Hepatic stellate cell (primary cell): ENCODE measurements at places on chromosomes 16 and 17.

DNA sequence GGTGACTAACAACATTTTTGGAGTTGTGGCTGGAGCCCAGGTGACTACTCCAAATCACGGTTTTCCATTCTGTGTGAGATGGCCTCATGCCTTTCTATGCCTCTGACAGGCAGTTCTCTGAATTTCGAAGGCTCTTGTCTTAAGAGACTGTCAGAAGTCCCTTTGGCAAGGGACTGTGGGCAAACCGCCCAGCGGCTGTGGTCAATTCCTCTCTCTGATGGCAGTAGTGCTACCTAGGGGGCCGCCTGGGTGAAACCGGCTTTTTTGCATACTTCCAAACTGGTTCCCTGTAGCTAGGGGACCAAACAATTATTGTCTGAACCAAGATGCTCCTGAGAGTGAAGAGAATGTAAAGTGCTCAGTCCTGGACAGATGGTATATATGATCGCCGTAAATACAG lies 86.3 kb downstream of the SDR42E1 start:
- DNase-seq = no peak

GRCh38 chr17:55341432-55341831 lies 76.7 kb downstream of the HLF start:
- DNase-seq = no peak

DNA sequence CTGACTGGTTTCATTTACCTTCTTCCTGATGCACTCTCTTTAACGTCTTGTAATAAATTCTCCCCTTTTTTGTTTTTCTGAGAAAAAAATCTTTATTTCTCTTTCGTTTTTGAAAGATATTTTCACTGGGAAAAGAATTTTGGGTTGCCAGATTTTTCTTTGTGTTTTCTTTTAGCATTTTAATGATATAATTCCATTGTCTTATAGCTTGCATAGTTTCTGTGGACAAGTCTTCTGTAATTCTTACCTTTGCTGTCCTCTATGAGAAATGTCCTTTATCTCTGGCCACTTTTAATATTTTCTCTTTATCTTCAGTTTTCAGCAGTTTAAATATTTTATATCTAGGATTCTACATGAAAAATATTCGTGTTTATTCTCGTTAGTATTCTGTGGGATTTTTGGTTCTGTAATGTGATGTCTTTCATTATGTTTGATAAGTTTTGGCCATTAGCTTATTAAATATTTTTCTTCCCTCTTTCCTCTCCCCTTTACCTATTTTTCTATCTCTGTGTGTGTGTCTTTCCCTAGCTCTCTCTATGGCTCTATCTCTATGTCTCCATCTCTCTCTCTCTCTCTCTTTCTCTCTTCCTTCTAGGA lies 236.5 kb downstream of the C16orf95 start:
- DNase-seq = no peak

- DNase-seq = no peak
These were observed 40.7 kb upstream of the SLC6A2 start for GRCh38 chr16:55615071-55615470.

- DNase-seq = no peak
These were observed 2.2 kb downstream of the RAB26 start for GRCh38 chr16:2150418-2151187.

- no peak for DNase-seq
These were observed 146.5 kb downstream of the RGS9 start for GRCh38 chr17:65283704-65284103.

GRCh38 chr17:73564843-73565242 lies 79.4 kb downstream of the SDK2 start:
- no peak for DNase-seq

DNA sequence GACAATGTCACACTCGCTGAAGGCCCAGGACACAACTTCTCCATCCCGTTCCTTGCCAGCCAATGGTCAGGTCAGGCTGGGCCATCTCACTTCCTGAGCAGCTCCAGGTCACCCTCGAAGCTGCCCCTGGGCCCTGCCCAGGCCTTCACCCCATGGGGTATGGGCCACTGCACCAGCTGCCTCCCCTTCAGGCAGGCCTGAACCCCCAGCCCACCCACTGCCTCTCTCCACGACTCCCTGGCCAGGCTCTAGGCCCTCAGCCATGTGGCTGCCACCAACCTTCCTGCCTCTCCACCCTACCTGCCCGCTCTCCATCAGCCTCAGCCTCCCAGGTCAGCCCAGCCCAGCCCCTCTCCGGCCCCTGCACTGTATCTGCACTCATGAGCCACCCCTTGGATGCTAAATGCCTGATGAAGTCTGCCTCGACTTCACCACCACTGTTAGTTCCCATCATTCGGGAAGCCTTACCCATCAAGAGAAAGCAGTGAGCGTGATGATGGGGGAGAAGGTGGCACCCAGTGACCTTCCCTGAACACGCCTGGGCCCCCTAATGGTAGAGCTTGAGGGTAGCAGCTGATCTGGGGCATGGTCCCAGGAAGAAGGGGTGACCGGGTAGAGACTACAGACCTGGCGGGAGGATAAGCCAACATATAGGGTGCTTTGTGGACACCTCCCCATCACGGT lies 30.9 kb upstream of the C16orf95 start:
- no peak for DNase-seq

GRCh38 chr16:22788193-22788530 lies 25.8 kb upstream of the HS3ST2 start:
- no peak for DNase-seq

DNA sequence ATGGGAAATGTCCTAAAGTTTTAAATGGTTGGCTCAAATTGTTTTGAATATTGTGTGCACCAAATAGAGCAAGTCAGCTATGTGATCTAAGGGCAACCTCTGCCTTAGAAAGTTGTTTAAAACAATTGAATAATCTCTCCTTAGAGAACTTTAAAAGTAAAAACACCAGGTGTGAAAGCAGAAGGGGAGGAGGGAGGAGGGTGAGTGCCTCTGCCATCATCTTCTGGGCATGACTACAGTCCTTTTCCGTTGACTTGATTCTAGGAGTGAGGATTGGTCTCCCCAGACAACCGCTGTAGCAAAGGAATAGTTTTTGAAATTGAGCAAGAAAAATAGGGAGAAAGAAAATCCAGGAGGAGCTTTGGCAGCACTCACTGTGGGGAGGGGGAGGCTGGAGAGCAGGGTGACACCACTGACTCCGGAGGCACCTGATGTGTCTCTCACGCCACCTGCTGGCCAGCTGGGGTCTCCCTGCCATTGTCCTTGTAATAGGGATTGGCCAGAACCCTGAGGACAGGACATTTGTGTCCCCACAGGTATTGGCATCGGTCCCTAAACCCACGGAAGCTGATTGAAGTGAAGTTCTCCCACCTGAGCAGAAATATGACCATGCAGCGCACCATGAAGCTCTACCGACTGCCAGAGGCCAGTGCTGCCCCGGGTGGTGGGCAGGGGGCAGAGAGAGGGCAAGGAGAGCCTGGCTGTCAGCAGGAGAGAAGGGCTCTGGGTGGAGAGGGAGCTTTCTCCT lies 33.3 kb downstream of the PLCD3 start:
- DNase-seq = peak; percentile 91

DNA sequence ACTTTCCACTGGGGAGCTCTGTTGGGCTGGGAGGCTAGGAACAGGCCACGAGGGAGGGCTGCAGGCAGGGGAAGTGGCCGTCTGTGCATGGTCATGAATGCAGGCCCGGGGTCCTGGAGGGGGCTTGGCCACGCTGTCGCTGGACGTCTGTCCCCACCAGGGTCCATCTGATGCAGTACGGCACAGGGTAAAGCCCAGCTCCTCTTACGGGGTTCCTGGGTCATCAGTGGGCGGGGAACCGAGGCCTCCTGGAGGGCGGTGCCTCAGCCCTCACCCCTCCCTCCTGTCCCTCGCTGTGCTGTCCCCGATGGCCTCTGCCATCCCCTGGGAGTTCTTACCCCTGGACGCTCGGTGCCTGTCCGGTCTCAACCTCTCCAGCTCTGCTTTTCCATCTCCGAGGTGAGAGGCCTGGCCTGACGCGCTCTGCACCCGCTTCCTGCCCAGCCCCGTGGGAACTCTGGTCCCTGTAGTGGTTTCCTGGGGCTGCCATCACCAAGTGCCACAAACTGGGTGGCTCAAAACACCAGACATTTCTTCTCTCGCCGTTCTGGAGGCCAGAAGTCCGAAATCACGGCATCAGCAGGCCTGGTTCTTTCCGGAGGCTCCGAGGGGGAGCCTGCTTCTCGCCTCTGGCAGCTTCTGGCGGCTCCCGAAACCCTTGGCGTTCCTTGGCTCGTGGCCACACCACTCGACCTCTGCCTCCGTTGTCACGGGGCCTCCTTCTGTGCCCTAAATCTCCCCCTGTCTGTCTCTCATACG lies 182.8 kb downstream of the SEC14L1 start:
- peak; percentile 58 for DNase-seq

DNA sequence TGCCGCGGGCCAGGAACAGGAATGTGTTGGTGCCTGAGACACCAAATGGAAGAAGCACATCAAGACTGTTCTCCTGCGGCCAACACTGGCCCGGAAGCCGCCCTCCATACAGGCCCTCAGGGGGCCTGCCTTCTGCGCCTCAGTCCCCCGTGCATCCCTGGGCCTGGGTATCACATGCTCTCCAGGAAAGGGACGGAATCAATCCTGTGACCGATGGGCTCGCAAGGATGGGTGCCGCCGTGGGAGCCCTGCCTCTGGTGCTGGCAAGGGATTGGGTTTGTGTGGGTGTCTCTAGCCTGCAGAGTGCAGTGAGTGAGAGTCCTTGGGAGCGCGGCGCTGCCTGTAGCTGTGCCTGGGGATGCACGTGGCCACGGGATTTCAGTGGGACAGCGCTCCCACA lies 19.4 kb downstream of the CIBAR2 start:
- no peak for DNase-seq

GRCh38 chr16:59500601-59501000 lies 766.5 kb upstream of the GOT2 start:
- DNase-seq = no peak

DNA sequence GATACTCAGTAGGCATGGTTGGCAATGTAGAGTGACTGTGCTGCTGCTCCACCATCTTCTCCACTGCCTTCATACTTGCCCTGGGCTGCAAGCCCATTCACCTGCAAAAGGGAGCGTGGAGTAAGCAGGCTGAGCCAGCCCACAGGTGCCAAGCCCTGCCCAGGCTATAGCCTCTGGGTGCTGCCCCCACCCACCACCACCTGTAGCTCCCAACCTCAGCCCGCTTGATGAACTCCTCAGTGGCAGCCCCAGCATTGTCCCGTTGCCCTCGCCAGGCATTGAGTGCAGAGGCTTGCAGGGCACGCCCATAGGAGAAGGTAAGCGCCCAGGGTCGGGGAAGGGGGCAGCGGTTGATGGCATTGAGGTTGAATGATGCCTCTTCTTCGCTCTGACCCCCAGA lies 2.2 kb upstream of the PIGS start:
- DNase-seq = no peak

DNA sequence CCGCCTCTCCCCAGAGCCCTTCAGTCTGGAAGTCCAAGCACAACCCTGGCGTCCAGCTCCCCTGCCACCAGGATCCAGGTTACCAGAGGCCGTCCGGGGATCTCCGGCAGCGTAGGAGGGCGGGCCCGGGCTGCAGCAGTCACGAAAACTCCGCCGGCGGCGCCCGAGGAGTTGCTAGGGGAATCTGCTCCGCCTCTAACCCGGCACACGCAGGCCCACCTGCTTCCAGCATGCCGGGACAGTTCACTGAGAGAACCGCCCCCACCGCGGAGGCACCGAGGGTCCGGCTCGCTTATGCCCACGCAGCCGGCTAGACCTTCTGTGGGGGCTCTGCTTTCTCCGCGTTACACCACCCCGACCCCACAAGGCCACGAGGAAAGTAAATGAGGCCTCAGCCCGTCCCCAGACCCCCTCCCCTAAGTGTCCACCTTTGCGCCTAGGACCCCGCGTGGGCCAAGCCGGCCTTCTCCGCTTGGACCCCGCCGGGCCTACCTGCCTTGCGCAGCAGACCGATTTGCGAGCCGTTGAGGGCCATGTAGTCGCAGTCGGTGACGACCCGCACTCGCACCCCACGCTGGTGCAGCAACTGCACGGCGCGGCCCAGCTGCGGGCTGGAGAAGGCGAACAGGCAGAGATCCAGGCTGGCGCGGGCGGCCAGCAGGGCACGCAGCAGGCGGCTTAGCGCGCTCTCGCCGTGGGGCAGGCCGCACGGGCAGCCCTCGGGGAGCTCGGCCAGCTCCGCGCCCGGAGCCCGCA lies 587 bp downstream of the PLD6 start:
- peak; percentile 41 for DNase-seq
